ENCODE measurements at places on chromosomes 16 and 17. TPM values are rescaled to one million over a fixed set of nuclear protein-coding genes. Genes with fewer than 3 reads are reported as not detected.

Gene DOK4
- 28.0 TPM for total RNA-seq

Gene TPPP3
- 13.6 TPM for total RNA-seq

- H3K4me1 ChIP-seq = no peaks in the 10 kb centered on the region
- no peak for DNase-seq
- no peaks in the 10 kb centered on the region for H3K36me3 ChIP-seq
- H3K27me3 ChIP-seq = no peaks in the 10 kb centered on the region
- H3K27ac ChIP-seq = no peak overlapping the region
- H3K4me3 ChIP-seq = no peak overlapping the region
Measured at GRCh38 chr16:68668266-68668665, 23.2 kb downstream of the CDH3 start.

DNA sequence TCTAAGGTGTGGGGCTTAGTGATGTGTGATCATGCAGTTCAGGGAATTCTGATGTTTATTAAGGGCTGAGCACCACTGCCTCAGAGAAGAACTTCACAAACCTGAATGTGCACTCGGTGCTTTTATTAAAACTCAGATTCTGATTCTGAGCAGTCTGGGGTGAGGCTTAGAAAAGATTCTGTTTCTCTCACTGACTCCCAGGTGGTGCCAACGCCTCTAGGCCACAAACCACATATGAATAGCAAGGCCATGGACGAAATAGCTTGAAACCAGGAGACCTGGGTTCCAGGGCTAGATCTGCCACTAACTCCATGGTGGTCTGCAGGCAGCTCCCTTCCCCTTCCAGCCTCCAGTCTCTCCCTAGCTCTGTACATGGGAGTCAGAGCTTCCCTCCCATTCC lies 169.1 kb downstream of the HS3ST3B1 start:
- H3K27ac ChIP-seq = no peak overlapping the region
- no peaks in the 10 kb centered on the region for H3K4me1 ChIP-seq
- H3K27me3 ChIP-seq = no peaks in the 10 kb centered on the region
- H3K36me3 ChIP-seq = no peaks in the 10 kb centered on the region
- DNase-seq = no peak
- H3K4me3 ChIP-seq = no peak overlapping the region

DNA sequence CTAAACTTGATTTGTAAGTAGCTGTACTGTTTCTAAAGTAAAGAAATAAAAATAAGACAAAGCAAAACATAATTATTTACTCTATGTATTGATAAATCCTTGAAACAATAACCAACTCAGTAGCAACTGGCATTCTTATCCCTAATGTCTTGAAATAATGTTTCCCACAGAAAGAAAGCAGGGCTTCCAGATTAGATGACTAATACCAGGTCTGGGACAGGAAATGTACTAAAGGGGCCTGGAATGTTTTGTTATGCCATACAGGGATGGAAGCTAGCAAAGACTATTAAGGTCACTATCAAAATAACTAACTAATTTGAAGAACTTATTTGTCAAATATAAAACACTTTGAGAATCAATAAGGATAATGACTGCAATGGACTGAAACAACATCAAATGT lies 82.1 kb downstream of the CFDP1 start:
- H3K4me1 ChIP-seq = no peaks in the 10 kb centered on the region
- no peaks in the 10 kb centered on the region for H3K36me3 ChIP-seq
- H3K4me3 ChIP-seq = no peak overlapping the region

Gene FN3KRP
- total RNA-seq = 20.0 TPM

Gene TNK1
- 3.6 TPM for total RNA-seq

DNA sequence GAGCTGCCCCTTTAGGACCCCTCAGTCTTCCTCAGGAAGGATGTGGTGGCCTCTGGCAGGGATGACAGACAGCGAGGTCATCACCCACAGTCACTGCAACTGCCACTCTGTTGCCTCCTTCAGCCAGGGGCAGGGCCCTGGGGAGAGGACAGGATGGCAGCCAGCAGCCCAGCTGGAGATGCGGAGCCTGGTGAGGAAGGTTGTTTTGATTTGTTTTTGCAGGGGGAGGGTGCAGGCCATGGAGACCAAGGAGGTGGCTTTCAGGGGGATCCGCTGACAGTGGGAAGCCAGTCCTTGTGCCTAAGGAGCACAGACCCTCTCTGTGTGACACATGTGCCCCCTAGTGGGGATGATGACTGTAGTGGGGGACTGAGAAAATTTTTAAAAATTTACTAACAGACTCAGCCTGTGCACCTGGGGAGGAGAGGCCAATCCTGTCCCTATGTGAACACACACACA lies 7.4 kb downstream of the PRCD start:
- DNase-seq = no peak
- no peak overlapping the region for H3K27ac ChIP-seq
- no peaks in the 10 kb centered on the region for H3K36me3 ChIP-seq
- H3K27me3 ChIP-seq = no peaks in the 10 kb centered on the region
- H3K4me3 ChIP-seq = no peak overlapping the region

- H3K4me3 ChIP-seq = peak overlapping the region; percentile 56
- no peaks in the 10 kb centered on the region for H3K4me1 ChIP-seq
- no peaks in the 10 kb centered on the region for H3K27me3 ChIP-seq
- peak overlapping the region; percentile 99 for H3K27ac ChIP-seq
Measured at GRCh38 chr17:81400154-81400977, 5.1 kb downstream of the BAHCC1 start.

DNA sequence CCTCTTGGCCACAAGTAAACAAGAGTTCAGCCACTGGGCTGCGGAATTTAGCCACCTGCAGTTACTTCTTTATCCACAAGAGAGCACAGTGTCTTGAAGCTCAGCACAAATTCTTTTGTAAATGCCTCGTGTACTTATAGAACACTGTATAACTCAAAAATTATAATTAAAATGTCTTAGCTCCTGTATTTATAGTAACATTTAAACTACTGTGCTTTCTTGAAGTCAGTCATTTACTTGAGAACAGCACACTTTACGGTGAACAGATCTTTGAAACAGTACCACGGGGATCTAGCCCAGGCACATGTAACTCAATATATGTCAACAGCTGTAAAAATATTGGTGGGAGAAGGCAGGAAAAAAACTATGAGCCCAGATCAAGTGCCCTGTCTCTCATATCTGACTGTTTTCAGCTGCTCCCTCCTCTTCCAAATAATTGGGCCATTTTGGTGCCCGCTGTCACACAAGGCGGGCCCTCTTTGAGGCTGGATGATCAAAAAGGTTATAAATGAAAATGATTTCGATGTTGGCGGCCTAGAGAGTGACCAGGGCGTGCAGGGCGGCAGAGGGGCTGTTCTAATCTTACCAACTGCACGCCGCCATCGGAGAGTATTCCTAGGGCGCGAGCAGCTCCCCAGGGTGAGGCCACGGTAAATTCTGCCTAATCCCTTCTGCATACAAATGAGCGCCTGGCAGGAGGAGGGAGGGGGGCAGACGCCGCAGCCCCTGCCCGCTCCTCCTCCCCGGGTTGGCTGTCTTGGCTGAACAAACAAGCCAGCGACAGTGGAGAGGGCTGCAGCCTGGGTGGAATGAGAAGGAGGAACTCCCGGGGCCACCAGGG lies 183.2 kb downstream of the C16orf78 start:
- H3K4me1 ChIP-seq = no peaks in the 10 kb centered on the region
- no peak overlapping the region for H3K4me3 ChIP-seq
- no peaks in the 10 kb centered on the region for H3K27me3 ChIP-seq

Gene TMC5
- total RNA-seq = not detected

Gene GRB7
- 0.21 TPM for total RNA-seq

DNA sequence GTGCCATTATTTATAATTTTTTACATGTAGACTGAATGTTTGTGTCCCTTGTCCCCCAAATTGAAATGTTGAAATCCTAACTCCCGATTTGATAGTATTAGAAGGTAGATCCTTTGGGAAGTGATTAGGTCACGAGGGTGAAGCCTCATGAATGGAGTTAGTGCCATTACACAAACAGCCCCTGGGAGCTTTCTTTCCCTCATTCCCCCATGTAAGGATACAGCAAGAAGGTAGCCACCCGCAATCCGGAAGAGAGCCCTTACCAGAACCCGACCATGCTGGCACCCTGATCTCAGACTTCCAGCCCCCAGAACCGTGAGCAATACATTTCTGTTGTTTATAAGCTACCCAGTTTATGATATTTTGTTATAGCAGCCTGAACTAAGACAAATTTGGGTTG lies 143.2 kb downstream of the NPIPB5 start:
- H3K27ac ChIP-seq = no peak overlapping the region
- no peak overlapping the region for H3K4me3 ChIP-seq
- H3K27me3 ChIP-seq = peaks cover 3% of the 10 kb centered on the region
- no peaks in the 10 kb centered on the region for H3K36me3 ChIP-seq
- DNase-seq = no peak

Measured in tibial nerve (tissue), 4 donors.